ENCODE measurements at places on chromosomes 1 and 21.

DNA sequence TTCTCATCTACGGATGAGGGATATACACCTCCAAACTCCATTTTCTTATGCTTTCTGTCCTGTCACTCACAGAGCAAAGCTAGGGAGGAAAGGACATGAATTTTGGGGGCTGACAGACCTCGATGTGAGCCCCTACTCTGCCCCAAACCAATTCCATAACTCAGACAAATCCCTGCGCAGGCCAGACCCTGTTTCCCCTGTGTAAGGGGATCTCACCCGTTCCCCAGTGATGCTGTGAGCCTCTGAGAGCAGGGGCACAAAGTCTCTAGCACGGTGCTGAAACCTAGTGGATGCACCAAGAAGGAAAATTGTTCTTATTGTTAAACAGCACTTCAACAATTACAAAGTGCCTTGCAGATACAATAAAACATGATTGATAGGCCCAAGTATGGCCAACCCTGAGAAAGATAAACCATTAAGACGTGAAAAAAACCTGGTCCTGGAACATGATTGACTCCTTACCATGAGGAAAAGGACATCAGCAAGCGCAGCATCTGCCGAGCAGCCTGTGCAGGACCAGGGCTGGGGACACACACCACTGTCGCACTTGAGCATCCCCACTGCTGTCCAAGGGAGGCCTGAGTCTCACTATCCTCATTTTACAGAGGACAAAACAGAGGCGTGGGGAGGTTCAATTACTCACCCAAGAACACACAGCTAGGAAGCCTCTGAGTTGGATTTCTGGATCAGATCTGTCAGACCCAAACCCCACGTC is 137.8 kb downstream of the GLIS1 start:
- DNase-seq, result no peak

DNA sequence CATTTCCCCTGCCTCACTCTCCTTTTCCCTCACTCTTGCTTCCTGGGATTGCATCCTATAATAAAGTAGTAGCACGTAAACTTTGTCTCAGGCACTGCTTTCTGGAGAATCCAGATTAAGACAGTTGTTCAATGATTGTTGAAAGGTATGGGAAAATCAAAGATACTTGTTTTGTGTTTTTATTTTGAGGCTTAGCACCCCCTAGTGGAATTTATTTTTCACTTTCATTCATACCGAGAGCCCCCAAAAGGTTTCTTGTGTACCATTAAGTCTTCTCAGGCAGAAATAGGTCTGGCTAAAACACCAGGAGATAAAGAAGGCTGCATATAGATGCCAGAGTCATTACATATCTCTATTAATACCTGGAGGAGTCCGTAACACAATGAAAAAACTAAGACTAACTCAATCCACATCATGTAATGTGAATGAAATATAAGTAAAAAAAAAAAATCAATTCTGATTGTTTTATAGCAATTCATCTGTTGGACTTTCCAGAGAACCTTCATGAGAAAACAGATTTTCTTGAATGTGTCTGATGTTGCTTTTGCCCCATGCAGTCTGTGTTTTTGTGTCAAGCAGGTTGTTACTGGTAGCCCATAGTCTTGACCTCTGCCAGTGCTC is 103.5 kb downstream of the RPE65 start:
- no peak for DNase-seq

- DNase-seq, result no peak
Observed at GRCh38 chr1:245207056-245207638, 52.4 kb downstream of the KIF26B start.

DNA sequence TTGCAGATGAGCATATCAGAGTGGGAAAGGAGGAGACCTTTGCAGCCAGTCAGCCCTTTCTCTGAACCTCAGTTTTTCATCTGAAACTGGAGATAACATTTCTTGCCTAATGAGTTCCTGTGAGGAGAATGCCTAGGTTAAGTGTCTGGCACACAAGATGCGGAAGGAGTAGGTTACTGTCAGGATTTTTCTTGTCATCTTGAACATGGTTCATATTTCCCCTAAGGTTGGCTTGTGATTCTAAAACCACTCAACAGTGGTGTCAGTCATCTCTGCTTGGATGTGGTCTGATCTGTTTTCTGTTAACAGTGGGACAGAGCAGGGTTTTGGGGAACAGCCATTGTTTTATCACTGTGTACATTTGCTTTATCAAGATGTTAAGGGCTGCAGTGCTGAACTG is 70.6 kb downstream of the TGFB2 start:
- DNase-seq, result no peak

DNA sequence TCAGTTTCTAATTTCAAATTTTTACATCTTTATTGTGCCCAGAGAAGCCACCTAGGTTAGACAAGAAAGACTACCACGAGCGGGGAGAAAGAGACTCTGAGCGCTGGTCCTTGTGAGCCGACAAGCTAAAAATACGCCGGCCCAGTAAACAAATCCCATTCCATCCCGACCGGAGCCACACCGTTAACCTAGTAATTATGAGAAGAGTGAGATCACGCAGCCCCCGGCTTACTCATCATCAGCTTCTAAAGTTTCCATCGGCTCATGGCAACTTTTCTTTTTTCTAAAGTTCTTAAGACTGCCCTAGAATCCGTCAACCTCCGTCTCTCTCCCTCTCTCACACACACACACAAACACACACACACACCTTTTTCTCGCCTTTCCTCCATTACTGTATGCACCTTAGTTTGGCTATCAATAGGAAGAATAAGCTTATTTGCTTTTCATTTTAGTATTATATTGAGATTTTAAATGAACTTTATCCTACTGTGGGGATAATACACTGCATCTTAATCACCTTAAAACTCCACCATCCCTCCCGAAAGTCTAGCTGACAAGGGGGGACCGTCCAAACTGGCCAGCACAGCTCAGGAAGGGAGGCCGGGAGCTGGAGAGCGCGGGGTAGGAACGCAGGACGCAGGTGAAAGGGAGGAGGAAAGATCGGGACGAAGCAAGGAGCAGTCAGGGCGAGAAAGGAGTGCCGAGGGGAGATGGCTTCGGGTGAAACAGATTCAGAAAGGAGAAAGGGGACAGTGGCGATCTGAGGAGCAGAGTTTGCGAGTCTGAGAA is 728 bp downstream of the OTUD7B start:
- DNase-seq, result no peak

GRCh38 chr1:46645815-46646214 is 22.3 kb downstream of the ATPAF1 start:
- DNase-seq, result no peak

GRCh38 chr1:178931858-178932551 is 61.1 kb upstream of the ANGPTL1 start:
- DNase-seq, result no peak

- DNase-seq, result no peak
Observed at GRCh38 chr1:220164517-220164916, 70.6 kb downstream of the IARS2 start.

GRCh38 chr1:4140241-4140640 is 240.2 kb upstream of the C1orf174 start:
- no peak for DNase-seq

- DNase-seq, result no peak
Observed at GRCh38 chr1:58981392-58981791, 197.5 kb upstream of the JUN start.

DNA sequence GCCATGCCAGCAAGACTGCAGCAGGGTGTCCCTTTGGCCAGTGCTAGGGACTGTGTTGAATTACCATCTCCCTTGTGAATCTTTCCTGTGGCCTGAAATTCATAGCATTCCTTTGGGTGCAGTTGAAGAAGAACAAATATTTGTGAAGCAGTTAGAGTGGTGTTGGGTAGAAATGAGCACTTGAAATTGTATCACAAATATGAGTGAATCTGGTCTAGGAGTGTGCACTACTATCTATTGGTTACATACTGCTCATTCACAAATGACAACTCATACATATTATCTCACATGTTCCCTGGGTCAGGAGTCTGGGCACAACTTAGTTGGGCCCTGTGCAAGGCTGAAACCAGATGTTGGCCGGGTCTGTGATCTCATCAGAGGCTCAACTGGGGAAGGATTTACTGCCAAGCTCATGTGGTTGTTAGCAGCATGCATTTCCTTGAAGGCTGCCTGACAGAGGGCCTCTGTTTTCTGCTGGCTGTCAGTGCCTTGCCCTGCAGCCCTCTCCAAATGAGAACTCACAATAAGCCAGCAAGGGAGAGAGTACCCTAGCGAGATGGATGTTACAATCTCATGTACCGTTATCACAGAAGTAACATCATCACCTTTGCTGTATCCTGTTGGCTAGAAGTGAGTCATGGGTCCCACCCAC is 23.8 kb downstream of the AJAP1 start:
- no peak for DNase-seq

DNA sequence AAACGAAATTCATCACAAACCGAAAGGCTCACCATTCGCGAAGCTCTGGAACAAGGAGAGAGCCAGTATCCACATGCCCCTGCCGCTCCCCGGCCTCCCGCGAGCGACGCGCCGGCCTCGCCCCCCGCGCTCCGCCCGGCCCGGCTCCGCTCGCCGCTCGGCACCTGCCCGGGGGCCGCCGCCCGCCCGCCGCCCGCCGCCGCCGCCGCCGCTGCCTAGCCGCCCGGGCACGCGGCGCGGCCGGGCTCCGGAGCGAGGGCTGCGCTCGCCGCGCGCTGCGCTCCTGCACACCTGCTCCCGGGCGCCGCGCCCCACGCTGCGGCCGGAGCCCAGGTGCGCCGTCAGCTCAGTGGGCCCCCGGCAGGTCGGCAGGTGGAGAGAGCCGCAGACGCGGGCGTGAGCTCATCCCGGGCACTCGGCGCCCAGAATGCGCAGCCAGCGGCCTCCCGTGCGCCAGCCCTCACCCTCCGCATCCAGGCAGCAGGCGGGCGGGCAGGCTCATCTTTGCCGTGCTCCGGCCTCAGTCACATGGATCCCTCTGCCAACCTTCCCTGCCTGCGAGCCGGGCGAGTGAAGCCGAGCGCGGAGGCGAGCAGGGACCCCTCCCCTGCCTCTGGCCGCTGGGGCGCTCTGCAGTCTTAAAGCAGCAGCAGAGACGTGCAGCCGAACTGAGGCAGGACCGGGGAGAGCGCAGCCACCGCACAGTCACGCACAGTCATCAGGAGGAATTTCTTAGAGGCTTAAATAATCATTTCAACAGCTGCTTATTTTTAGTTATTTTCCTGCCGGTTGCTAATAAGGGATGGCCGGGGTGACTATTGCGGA is at the start of gene DSCAM:
Gene DSCAM (minus strand): TSS at position 572 of the 825 bp plus-strand sequence. CDS start 497 bp downstream, at position 75.
- no peak for DNase-seq

DNA sequence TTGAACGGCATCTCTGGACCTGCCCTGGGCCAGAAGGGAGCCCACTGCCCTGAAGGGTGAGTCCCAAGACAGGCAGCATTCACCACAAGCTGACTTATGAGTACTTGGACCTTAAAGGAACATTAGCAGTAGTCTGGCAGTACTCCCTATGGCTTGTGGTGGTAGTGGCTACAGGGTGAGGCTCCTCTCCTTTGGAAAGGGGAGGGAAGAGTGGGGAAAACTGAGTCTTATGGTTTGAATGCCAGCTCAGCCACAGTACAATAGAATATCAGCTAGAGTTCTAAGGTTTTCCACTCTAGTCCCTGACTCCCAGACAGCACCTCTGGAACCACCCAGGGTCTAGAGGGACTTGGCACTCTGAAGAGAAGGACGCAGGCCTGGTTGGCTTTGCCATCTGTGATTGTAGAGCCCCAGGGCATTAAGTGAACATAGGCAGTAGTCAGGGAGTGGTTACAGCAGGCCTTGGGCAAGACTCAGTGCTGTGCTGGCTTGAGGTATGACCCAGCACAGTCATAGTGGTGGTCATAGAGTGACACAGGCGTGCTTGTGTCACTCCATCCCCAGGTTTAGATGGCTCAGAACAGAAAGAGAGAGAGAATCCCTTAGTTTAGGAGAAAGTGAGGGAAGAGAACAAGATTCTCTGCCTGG is 31.0 kb downstream of the CD53 start:
- DNase-seq, result no peak

GRCh38 chr1:74363220-74363619 is 128.0 kb downstream of the TNNI3K start:
- no peak for DNase-seq

DNA sequence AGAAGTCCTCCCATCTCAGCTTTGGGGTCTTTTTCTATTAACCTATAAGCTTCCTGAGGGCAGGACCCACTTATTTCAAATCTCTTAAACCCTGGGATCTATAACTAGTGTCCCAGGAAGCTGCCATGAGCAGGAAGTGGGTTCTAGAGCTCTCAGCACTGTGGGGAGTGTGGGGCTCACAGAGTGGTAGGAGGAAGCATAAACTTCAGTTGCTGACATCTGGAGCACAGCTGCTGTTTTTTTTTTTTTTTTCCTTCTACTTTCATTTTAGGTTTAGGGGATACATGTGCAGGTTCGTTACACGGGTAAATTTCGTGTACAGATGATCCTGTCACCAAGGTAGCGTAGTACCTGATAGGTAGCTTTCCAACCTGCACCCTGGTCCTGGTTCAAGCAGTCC is 59.3 kb downstream of the AK4 start:
- DNase-seq, result no peak

DNA sequence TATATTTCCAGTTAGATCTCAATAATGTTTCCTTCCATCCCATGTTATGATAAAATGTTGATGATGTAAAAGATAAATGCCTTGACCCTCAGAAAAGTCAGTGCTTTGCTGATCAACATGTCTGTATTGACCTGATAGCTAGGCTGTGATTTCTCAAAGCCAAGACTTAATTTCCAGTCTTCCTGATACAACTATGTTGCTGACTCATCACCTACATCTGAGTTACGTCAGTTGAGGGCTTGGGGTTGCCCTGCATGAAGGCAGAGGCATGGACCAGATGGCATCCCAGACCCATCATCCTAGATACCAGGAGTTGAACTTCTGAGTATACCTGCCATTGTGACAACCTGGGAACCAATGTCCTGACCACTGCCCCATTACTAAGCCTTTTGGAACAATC is 4.8 kb downstream of the LCE1D start:
- no peak for DNase-seq

GRCh38 chr1:61266738-61267137 is 184.4 kb downstream of the NFIA start:
- DNase-seq, result no peak

DNA sequence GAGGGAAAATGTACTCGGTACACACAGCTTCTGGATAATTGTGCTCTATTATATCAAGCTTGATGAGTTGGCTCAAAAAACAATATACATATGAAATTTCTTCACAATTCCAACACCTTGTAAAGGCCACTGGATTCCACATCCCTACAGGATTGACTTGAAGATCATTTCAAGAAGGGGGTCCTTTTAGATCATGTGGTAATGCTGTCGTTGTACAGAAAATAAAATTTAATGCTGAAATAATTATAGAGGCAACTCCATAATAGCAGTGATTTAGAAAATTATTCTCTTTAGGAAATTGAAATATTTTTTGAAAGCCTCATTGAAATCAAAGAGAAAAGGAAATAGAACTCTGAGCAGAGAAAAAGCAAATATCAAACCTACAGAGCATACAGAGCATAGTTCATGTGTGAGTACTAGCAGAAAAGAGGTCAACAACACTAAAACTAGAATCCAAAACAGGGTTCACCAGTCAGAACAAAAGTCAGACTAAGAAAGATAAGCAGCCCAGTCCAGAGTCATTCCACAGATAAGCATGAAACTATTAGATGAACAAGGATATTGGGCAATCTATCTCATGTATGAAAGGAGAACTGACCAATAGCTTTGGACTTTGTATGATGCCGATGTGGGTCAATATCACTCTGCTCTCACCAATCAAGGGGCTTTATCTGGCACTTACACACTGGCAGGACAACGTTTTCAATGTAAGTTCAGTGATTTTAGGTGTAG is 79.5 kb upstream of the PALMD start:
- no peak for DNase-seq

GRCh38 chr1:201184307-201185122 is 6.1 kb upstream of the IGFN1 start:
- no peak for DNase-seq

GRCh38 chr1:106439475-106439874 is 617.0 kb upstream of the PRMT6 start:
- no peak for DNase-seq

All from memory B cell (primary cell).